Hematopoietic multipotent progenitor cell treated with erythropoietin and hydrocortisone succinate and interleukin-3 and kit ligand, for 17 days (in vitro differentiated cells): ENCODE measurements at places on chromosomes 6 and 20.

DNA sequence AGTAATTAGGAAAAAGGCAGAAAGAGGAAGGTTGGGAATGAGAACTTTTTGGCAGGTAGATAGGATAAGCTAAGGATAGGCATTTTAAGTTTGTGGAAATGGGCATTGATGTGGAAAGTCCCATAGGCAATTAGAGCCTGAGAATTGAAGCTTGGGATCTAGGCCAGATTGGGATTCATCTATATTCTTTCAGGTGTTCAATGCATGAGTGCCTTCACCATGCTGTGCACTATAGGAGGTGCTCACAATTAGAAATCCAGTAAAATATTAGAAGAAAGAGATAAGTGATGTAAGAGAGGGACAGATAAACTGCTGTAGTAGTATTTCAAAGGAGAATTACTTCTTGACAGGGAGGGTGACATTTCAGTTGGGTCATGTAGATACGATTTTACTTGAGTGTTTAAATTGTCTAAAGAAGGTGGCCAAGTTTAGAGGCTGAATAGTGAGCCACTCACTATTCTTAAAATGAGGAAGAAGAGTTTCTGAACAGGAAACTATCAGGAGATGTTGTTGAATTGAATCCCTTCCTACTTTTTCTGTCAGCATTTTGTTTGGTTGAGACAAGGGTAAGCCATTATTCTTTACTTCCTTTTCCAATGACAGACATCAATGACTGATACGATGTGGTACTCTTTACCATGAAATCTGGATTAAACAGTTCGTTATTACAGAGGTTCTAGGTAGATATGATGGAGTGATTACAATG lies 31.0 kb upstream of the CTAGE9 start:
- no peak for DNase-seq

- DNase-seq, result peak; percentile 61
These were observed 69.0 kb downstream of the MOCS1 start for GRCh38 chr6:39865011-39865888.

DNA sequence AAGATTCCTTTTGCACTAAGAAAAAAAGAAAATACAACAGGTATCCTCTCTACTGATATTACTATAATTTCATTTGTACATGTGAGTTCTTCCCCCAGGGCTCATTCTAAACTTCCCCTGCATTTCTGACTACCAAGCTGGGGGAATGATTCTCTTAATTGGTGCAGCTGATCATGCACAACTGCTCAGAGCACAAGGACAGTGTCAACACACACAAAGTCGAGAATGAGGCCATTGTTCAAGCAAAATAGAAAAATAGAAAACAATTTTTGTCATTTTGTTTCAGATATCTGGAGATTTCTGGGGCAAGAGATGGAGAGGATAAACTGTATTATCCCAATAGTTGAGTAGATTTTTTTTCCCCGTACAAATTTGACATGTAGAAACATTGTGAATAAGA lies 236.3 kb downstream of the HAO1 start:
- no peak for DNase-seq

DNA sequence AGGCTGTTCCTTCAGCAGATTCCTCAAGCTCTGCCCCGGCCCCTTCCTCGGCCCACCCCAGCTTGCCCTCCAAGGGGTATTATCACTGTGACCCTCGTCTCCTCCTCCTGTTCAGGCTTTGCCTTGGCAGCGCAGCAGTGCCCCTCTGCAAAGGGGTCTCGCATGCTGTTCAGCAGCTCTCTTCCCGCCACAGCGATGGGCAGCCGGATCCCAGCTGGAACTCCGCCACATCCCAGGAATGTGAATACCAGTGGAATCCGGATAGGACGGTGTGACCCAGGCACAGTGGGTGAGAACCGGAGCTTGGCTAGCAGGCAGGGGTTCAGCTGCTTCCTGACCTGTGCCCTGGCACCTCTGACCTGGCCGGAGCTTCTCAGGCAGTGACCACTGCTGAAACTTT lies 52.9 kb downstream of the RNASET2 start:
- DNase-seq, result no peak

GRCh38 chr6:110315869-110316398 lies 42.2 kb downstream of the METTL24 start:
- no peak for DNase-seq

GRCh38 chr20:41361757-41362747 lies 4.6 kb downstream of the EMILIN3 start:
- no peak for DNase-seq

DNA sequence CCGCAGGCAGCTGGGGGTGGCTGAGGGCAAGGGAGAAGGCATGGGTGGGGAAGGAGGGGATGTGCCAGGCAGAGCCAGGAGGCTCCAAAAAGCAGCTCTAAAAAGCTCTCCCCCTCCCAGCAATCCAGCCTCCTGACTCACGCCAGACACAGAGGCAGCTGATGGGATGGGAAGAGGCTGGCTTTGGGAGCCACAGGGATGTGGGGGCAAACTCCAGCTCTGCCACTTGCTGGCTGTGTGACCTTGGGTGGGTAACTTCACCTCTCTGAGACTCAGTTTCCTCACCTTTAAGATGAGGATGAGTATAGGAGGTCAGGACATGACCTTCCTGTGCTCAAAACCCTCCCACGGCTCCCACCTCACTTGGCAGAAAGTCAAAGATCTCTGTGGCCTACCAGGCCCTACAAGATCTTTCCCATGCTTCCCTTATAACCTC lies 148.9 kb downstream of the CEBPB start:
- no peak for DNase-seq

DNA sequence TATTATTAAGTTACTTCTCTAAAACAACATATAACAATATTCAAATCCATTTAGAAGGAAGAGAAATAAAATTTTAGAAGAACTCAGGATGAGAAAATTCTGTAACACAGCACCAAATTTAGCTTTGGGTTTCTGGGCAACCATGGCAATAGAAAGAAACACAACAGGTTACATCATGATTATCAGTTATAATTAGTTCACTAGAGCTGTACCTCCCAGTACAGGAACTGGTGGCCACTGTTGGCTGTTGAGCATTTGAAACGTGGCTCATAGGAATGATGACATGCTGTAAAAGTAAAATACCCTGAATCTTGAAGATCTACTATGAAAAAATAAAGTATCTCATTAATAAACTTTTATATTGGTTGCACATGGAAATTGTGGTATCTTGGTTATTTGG lies 23.7 kb upstream of the MAP3K4 start:
- no peak for DNase-seq

GRCh38 chr6:52337633-52338290 lies 24.2 kb upstream of the PAQR8 start:
- no peak for DNase-seq

GRCh38 chr20:2338411-2339066 lies 42.2 kb upstream of the TGM6 start:
- no peak for DNase-seq

DNA sequence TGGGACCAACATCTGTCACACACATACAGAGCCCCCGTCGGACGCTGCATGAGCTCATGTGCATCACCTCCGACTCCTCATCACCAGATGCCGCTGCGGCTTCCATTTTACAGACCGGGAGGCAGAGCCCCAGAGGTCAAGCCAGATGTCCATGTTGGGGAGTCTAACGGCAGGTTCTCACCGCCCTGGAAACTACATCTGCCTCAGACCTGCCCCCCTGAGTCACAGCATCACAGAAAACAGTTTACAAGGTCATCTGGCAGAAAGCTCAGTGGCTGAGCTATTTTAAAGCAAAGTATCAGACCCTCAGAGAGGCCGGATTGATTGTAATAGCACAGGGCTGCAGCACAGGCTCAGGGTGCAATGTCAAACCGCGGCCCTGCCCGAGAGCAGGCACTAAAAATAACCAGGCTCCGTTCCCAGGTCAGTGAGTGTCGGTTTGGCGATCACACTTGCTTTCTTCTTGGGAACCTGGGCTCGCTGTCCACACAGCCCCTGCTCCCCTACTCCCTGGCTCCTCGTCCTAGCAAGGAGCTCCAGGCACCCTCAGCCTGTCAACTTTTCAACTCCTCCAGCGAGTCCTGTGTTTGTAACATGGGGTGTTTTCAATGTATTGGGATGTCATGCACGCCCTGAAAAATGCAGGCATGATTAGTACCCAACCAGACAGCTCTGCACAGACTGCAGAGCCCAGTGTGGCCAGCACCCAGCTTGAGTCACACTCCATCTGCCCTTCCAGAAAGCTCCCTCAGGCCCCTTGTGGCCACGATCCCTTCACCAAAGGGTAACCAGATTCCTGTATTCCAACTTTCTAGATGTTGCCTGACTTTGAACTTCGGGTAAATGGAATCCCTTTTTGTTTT lies 264.5 kb downstream of the CDH4 start:
- DNase-seq, result no peak
